ENCODE measurements at places on chromosomes 3 and 15.

DNA sequence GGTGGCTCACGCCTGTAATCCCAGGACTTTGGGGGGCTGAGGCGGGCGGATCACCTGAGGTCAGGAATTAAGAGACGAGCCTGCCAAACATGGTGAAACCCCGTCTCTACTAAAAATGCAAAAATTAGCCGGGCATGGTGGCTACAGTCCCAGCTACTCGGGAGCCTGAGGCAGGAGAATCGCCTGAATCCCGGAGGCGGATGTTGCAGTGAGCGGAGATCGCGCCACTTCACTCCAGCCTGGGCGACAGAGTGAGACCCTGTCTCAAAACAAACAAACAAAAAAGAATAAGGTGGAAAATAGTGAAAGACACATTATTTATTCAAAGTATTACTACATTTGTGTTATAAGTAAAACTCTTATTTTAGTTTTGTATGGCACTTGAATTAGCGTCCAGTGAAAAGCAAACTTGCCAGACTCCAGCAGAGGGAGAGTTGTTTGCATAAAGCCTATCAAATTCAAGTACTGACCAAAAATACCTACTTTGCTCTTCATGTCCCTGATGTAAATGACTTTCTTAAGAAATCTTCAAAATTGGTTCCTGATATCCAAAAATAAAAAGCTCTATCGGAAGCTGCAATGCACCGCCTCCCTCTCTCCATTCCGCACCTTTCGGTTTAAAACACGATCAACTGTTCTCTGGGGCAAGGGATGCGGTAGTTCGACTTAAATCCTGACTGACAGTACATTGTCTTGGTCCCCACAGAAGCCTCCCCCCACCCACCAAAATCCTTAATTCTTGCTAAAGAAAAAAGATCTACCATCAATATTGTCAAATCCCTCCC, 1.2 kb downstream of the TRPM7 start:
- no peak for DNase-seq

DNA sequence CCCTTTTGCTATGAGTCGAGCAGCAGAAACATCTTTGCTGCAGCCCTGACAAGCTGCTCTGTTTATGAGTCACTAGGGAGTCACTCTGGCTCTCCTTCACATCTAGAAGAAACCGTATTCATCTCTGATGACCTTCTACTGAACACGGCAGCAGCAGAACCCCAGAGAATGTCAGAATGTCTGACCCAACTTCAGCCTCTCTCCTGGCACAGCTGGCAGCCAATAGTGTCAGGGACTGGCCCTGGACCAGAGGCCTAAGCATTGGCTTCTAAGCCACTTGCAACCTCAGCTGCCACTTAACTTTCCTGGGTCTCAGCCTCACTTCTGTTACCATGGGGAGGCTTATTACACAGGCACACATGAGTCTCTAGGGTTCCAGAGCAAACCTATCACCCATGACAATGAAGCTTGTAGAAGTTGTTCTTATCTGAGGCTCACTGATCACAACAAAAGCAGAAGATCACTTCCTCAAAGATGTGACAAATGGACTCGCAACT, 184.1 kb upstream of the TLE3 start:
- DNase-seq = no peak

DNA sequence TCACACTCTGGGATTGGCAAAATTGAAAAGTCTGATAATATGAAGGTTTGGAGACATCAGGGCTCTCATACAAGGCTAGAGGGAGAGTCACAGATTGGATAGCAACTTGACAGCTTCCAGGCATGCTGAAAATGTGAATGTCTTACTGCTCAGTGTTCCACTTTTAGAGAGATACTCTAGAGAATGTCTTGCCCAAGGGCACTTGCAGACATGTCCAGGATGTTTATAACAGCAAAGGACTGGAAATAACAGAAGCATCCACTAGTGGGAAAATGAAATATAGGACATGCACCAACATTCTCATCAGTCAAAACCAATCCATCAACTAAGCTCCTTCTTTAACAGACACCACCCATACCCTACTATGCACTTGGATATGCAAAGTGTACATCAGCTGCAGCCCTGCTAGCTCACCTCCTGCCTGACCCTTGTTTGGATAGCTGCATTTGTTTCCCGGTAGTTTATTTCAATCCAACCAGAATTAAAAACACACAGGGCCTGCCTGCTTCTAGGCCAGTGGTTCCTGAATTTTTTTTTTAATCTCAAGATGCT, 101.6 kb upstream of the ARHGEF3 start:
- DNase-seq = no peak

DNA sequence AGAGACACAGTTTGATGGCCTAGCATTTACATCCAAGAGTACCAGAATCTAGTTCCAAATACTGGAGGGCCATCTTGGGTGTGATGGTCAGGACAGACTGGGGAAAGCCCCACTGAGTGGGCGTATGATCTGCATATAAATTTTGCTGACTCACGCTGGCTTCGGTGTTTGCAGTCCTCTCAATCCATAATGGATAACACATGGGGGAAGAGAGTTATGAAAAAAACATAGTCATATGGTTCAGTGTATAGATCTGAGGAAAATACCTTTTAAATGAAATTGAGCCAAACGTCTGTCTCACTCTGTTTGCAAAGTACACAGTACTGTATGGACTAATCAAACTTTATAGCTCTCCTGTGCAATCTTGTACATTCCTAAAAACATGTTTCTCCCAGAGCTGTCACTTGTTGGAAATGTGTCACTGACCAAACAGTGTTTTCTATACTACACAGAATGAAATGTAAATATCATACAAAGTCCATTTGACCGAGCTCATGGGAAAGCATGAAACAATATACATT, 125.3 kb upstream of the THBS1 start:
- DNase-seq = no peak

GRCh38 chr3:156378871-156379270, 176.0 kb downstream of the SSR3 start:
- no peak for DNase-seq

GRCh38 chr15:66779331-66780009, 77.4 kb downstream of the SMAD6 start:
- no peak for DNase-seq

DNA sequence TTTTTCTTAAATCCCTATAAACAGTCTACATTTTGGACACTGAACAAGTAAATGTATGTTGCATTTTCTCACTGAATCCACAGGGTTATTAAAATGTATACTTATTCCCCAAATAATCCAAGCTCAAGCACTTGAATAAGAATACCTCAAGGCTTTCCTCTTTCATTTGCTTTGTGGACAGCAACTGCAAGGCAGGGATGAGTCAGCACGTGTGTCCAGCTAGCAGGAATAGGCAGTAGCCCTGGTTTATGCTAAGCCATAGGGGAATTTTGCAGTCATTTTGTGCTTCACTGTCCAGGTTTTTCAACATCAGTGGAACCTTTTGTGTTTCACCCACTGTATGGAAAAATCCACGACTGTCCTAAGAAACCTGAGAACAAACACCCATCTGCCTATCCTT, 96.7 kb upstream of the KCNMB2 start:
- DNase-seq = no peak

DNA sequence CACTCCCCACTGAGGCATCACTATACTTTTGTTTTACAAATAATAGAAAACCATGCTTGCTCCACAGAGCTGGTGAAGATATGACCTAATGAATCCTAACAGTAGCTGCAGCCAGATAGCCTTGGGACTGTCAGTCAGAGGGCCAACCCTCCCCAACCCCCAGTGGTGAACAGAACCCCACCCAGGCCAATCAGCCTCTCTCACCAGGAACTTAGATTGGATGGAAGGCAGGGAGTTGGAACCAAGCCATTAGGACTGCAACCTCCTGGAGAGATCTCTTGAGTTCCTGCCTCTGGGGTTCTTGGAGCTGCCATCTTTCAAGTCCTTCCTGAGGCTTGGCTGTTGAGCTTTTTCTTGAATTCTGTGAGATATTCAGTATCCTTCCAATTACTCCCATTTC, 3.0 kb upstream of the MRPS22 start:
- no peak for DNase-seq

DNA sequence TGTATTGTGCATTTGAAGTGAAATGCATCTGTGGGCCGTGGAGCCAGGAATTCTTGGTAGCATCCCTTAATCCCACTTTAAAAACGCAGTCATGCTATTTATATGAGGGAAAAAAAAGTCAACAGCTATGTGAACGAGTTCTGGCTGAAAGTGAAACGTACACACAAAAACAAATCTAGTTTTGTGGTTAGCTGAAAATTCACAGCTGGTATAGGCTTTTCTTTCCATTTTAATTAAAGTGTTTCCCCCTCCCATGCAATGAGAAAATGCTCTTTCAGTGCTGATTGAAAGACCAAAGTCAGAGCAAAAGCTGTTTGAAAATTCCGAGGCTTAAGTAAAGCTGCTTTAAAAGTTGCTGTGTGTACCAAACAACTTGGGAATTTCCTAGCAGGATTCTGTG, 297.4 kb downstream of the PLCL2 start:
- no peak for DNase-seq

All from stimulated activated CD8-positive, alpha-beta memory T cell treated with anti-CD3 and anti-CD28 coated beads, Interleukin-7, amount 100 ng/mL, for 48 hours (primary cell).